ENCODE measurements at places on chromosomes 16 and 17.

GRCh38 chr16:83817022-83817421 is 9.2 kb downstream of the HSBP1 start:
- no peak for DNase-seq

GRCh38 chr16:55152875-55153390 is 171.1 kb upstream of the IRX6 start:
- no peak for DNase-seq

GRCh38 chr16:1794221-1794871 is 841 bp upstream of the IGFALS start:
- no peak for DNase-seq

DNA sequence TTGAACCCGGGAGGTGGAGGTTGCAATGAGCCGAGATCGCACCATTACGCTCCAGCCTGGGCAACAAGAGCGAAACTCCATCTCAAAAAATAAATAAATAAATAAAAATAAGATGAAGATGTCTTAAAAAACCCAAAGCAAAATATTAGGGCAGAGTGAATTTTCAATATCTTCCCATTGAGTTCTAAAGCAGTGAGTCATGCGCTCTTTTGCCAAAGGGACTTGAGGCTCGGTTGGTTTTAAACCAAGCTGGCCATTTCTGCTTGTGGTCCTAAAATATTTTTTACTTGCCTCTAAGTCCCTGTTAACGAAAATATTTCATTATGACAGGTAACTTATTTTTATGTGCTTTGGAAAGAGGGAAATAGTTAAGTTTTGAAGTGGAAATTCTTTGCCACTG is 4.7 kb downstream of the PAFAH1B1 start:
- DNase-seq = no peak

DNA sequence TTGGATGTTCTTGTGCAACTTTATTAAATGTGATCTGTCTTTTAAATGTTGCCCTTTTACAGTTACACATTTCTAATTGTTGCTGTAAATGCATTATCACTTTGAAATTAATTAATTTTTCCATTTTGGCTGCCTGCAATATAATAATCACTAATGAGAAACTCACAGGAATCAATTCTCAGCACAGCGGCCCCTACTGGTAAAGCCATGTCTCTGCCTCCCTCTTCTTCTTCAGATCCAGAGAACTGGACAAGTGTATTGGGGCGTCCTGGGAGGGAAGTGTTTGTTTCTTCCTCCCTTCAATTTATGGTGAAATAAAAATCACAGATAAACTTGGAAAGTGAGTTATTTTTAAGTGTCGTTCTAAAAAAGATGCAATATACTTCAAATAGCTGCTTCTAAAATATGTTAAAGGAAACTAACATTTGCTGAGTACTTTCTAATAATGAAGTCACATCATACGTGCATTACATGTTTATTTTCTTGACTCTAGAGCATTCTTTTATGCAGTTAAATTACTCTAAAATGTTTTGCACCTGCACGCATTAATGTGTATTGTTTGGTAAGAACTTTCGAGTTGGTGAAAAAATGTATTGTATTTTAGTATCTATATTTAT is 338.0 kb downstream of the WWOX start:
- DNase-seq = peak; percentile 60

GRCh38 chr17:6340708-6341107 is 94.2 kb downstream of the AIPL1 start:
- DNase-seq = no peak

DNA sequence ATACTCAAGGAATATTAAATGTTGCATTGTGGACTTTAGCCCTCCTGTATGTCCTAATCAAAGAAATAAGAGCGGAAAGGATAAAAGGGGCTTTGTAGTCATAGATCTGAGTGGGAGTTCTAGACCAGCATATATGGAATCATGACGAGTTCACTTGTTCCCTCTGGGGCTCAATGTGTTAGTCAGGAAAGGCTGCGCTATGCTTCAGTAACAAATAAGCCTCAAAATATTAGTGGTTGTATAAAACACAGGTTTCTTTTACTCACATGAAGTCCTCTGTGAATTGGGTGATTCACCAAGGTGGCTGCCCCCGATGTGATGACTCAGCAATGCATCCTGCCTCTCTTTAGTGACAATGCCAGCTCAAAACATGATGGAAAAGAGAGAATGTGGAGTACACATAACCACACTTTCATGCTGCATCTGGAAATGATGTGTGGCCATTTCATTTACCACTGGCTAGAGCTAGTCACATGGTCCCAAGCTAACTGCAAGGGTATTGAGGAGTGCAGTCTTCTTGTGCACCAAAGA is 63.3 kb upstream of the IRX5 start:
- DNase-seq = no peak

DNA sequence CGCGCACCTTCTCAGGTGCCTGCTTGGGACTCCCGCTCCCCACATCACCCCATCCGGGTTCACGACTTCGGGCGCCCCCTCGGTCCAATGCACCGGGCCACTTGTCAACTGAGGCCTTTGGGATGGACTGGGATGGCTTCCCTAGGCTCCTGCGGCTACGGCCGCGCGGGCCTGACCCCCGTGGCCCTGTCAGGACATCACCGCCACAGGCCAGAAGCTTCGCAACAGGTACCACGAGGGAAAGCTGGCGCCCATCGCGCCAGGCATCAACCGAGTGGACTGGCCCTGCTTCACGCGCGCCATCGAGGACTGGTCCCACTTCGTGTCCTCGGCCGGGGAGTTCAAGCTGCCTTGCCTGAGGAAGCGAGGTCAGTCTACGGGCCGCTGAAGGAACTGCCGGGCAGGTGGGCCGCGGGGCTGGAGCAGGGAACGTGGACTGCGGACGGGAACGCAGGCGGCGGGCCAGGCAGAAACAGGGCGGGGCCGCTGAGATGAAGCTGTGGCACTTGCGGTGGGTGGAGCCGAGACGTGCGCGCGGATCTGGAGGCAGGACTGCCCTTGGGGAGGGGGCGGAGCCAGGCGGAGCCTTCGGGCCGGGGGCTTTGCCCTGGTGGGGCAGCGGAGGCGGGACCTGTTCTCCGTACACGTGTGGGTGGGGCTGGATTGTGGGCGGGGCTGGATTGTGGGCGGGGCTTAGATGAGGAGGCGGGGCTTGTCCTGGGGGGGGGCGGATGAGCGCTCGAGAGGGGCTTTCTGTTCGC is 13.7 kb upstream of the CNGB1 start:
- DNase-seq = no peak

- DNase-seq = no peak
These were observed 32.4 kb downstream of the RNF43 start for GRCh38 chr17:58384897-58385296.

GRCh38 chr16:77223184-77223583 is 24.0 kb downstream of the SYCE1L start:
- DNase-seq = no peak

GRCh38 chr16:70496513-70496912 is 26.8 kb downstream of the COG4 start:
- DNase-seq = no peak

- no peak for DNase-seq
These were observed 3.5 kb downstream of the CACNG4 start for GRCh38 chr17:66967837-66968543.

GRCh38 chr17:78725448-78726021 is 56.5 kb downstream of the CYTH1 start:
- DNase-seq = no peak

GRCh38 chr17:37160944-37161343 is 212.2 kb downstream of the AATF start:
- DNase-seq = no peak

DNA sequence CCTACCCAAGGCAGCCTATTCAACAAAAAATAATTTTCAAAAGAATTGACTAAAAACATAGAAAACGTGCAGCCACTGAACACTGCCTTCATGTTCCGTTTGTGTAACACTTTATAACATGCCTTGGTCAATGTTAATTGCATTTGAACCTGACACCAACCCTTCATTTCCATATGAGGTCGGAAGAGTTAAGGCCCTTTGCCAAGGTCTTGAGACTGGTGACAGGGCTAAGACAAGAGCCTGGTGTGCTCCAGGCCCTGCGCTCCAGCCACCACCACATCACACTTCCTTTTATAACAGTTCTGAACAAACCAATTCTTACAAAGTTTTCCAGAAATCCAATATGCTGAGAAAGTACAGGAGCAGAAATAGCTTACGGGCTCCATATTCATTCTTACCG is 4.2 kb downstream of the BBS2 start:
- DNase-seq = no peak

GRCh38 chr16:57306676-57307341 is 22.3 kb upstream of the PLLP start:
- DNase-seq = no peak

- no peak for DNase-seq
These were observed 71.8 kb downstream of the PLD6 start for GRCh38 chr17:17134051-17134956.

DNA sequence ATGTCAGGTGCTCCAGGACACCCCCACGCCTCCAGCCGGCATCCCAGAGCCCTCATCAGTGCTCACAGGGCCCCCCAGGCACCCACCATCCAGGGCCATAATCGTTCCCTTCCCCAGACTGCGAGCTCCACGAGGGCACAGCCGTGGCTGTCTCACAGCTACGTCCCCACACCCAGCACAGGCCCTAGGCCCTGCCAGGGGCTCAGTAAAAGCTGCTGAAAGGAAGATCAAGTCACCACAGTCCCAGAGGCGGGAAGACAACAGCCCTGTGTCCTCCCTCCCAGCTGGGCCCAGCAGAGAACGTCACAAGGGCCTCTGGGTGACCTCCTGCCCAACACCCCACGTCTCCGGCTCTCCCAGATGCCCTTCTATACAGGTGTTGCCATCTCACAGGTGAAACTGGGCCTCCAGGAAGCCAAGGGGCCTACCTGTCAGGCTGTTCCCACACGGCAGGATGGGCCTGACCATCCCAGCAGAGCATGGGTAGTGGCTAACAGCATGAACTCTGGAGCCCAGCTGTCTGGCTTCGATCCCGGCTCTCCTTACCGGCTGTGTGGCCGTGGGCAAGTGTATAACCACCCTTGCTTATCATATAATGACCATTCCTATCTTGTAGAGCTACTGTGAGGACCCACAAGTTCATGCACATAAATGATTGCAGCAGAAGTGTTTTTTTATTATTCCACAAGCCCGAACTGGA is 17.9 kb downstream of the ARL2BP start:
- DNase-seq = no peak

DNA sequence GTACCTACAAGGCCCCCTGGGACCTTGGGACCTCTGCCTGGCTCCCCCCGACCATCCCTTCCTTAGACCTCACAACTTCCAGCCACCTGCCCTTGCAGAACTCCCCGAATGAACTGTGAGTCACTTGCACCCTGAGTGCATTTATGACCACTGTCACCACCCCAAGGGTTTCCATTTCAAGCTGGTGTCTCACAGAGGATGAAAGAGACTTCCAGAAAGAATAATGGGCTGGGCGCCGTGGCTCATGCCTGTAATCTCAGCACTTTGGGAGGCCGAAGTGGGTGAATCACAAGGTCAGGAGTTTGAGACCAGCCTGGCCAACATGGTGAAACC is 124.5 kb upstream of the CIBAR2 start:
- no peak for DNase-seq

DNA sequence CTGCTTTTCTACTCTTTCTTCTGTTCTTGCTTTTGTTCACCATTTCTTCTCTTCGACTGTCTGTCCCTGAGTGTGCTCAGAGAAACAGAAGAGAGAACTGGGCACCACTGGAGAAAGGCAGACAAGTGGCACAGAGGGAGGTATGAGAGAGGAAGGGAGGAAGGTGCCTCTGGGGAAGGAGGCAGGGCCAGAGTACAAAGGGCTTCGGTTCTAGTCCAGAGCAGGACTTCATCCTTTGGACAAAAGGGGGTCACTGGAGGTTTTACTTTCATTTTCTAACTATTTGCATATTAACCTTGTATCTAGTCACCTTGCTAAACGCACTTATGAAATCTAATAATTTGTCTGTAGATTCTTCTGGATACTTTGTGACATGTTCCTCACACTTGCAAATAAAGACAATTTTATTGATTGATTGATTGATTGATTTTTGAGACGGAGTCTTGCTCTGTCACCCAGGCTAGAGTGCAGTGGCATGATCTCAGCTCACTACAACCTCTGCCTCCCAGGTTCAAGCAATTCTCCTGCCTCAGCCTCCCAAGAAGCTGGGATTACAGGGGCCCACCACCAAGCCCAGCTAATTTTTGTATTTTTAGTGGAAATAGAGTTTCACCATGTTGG is 13.5 kb downstream of the ITGB4 start:
- no peak for DNase-seq

- no peak for DNase-seq
These were observed 134.4 kb downstream of the COPRS start for GRCh38 chr17:31724619-31725018.

DNA sequence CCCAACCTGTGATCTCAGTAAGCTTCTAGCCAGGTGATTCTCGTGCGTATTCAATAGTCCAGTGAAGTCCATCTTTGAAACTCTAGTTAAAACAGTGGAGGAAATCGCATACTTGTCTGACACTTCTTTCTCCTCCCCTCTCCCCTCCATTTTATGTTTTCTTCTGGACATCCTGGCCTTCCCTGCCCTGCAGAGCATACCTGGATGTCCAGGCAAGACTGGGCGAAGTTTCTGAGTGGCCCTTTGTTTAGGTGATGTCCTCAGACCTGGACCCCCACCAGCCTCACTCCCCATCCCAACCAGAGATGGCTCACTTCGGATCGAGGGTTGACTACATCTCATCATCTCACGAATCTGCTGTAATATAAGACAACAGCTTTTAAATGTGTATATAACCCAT is 65.7 kb downstream of the CCDC182 start:
- DNase-seq = no peak

DNA sequence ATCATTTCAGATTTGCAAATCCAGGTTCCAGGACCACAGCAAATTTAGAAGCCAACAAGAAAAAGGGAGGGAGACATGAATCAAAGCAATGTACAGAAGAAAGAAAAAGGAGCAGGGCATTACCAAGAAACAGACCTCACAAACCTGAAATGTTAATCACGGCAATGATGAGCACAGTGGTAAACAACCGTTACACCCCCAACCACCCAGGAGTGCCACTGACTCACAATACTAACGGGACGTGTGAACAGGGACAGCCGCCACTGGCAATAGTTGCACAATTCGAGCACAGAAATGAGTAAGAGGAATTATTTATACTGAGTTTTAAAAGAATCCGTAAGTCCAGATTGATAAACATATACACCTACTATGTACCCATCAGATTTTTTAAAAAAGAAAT is 13.8 kb downstream of the USP22 start:
- no peak for DNase-seq

- DNase-seq = no peak
These were observed 670.0 kb downstream of the TOX3 start for GRCh38 chr16:51876934-51877333.

- DNase-seq = no peak
These were observed 469 bp downstream of the AMZ2 start for GRCh38 chr17:68248199-68248825.

- DNase-seq = no peak
These were observed at the start of gene CCL18 for GRCh38 chr17:36063786-36064541. CCL18 (plus strand) TSS chr17:36064272; CDS start chr17:36064343, 71 bp downstream.

- DNase-seq = no peak
These were observed 885 bp upstream of the SLC35B1 start for GRCh38 chr17:49708515-49709183.

GRCh38 chr17:70201872-70202419 is 32.6 kb downstream of the KCNJ2 start:
- DNase-seq = no peak
